ENCODE measurements at places on chromosomes 11 and 22. TPM values are rescaled to one million over a fixed set of nuclear protein-coding genes. Genes with fewer than 3 reads are reported as not detected.

The CCDC116 gene
- total RNA-seq, result not detected

The OR51E2 gene
- total RNA-seq, result not detected

The P2RX6 gene
- 0.13 TPM for total RNA-seq

The TREH gene
- total RNA-seq, result not detected

The FREY1 gene
- total RNA-seq, result 1.3 TPM

The JAML gene
- not detected for total RNA-seq

The MMP10 gene
- total RNA-seq, result 4.2 TPM

The TCN2 gene
- 3.7 TPM for total RNA-seq

The GRK2 gene
- total RNA-seq, result 55.0 TPM

Data from bronchial epithelial cell (primary cell).